Activated CD4-positive, alpha-beta T cell treated with anti-CD3 and anti-CD28 coated beads, Interleukin-2, amount 10 ng/mL, durations not matched to agents 24 days and 14 days (primary cell): ENCODE measurements at places on chromosomes 6 and 20. TPM values are rescaled to one million over a fixed set of nuclear protein-coding genes. Genes with fewer than 3 reads are reported as not detected.

TTK gene
- total RNA-seq, result 21.9 and 22.4 TPM in 2 replicates

SLC16A10 gene
- 4.2 and 5.1 TPM in 2 replicates for total RNA-seq

ANKEF1 gene
- total RNA-seq, result 0.24 and 0.58 TPM in 2 replicates

PRICKLE4 gene
- total RNA-seq, result not detected in 2 replicates

PSMB8 gene
- total RNA-seq, result 342 and 353 TPM in 2 replicates

PROKR2 gene
- not detected in 2 replicates for total RNA-seq

FAM217A gene
- not detected in 2 replicates for total RNA-seq

GHRH gene
- not detected in 2 replicates for total RNA-seq

LAMP5 gene
- not detected in 2 replicates for total RNA-seq

DNA sequence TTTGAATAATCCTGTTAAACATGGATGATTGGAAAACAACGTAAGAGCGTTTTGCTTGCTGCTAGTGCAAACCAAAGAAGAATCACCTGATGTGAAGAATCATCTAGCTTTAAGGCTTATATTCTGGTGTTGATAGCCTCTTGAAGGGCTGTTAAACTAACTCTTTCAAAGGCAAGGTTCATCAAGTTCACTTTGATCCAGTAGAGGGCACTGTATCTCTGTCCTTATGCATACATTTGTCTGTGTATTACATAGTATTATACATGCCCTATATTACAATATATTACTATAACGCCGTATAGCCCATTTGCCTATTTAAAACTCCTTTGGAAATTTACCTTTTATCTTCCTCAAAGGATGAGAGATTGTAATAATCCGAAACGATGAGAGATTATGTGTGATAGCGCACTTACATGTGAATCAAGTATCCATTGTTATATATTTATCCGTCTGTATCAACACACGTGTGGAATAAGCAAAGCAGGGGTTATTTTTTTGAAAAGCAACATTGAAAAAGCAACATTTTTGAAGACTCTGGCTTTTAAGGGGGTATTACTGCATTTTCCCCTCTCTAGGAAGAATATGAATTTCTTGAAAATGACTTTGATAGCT is 50.8 kb upstream of the NRN1 start:
- H3K36me3 ChIP-seq, result no peaks in the 10 kb centered on the region
- peaks cover 21% of the 10 kb centered on the region for H3K27me3 ChIP-seq
- H3K4me1 ChIP-seq, result no peaks in the 10 kb centered on the region
- H3K27ac ChIP-seq, result no peak overlapping the region

DNA sequence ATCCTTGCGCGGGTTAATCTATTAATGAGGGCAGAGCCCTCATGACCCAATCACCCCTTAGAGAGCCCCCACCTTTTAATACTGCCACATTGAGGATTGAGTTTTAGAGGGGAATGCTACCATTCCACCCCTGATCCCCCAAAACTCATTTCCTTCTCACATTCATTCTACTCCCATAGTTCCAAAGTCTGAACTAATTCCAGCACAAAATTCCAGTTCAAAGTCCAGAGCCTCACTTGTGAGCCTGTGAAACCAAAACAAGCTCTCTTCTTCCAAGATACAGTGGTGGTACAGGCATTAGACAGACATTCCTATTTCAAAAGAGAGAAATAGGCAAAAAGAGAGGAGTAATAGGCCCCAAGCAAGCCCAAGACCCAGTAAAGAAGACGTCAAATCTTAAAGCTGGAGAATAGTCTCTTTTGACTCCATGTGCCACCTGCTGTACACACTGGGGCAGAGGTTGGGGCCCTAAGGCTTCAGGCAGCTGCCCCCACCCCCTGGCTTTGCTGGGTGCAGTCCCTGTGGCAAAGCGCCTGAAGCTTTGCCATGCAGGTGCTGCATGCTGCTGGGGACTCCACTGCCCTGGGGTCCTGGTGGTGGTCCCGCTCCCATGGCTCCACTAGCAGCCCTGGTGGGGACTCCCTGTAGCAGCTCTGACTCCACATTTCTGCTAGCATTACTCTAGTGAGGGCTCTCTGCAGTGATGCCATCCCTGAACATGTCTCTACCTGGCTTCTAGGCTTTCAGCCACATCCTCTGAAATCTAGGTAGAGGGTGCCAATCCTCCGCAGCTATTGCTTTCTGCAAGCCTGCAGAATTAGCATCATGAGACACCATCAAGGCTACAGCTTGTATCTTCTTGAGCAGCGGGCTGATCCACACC is 41.3 kb downstream of the RSPH3 start:
- H3K36me3 ChIP-seq, result no peaks in the 10 kb centered on the region
- H3K4me1 ChIP-seq, result peaks cover 8% of the 10 kb centered on the region
- H3K4me3 ChIP-seq, result no peak overlapping the region
- peak; percentile 61 for DNase-seq
- H3K27me3 ChIP-seq, result peaks cover 4% of the 10 kb centered on the region

DNA sequence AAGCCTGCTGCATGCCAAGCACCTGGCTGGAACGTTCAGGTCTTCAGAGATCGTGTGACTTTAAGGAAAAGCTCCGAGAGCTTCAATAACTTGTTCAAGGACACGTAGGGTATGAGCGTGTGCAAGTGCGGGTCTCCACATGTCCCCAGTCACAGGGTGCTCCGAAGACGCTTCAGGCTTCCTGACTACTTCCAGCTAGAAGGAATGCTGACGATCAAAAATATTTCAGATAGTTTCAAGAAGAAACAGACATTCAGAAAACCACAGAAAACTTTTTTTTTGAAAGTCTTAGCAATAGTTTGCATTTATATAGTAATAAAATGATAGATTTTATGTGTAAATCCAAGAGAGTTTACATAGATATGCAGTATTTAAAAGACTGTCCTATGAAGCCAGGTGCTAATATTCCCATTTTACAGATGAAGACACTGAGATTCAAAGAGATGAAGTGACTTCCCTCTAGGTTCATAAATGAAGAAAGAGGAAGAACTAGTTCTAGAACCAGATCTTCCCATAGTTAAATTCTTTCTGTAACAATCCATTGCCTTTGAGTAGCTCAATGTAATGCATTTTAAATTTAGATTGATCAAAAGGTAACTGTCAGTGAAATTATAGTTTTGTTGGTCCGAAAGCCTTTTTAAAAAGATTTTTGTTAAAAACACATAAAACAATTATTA is 247.6 kb downstream of the MYLK4 start:
- H3K36me3 ChIP-seq, result no peaks in the 10 kb centered on the region
- no peak overlapping the region for H3K4me3 ChIP-seq
- DNase-seq, result no peak

GRCh38 chr6:82348130-82348529 is 15.5 kb upstream of the TPBG start:
- H3K4me3 ChIP-seq, result no peak overlapping the region
- no peak overlapping the region for H3K27ac ChIP-seq
- H3K27me3 ChIP-seq, result no peaks in the 10 kb centered on the region
- H3K4me1 ChIP-seq, result no peaks in the 10 kb centered on the region
- no peaks in the 10 kb centered on the region for H3K36me3 ChIP-seq

GRCh38 chr20:31608251-31608945 is 3.3 kb downstream of the ID1 start:
- H3K27ac ChIP-seq, result no peak overlapping the region
- no peaks in the 10 kb centered on the region for H3K36me3 ChIP-seq
- peaks cover 24% of the 10 kb centered on the region for H3K4me1 ChIP-seq
- H3K27me3 ChIP-seq, result peaks cover 49% of the 10 kb centered on the region
- no peak overlapping the region for H3K4me3 ChIP-seq

DNA sequence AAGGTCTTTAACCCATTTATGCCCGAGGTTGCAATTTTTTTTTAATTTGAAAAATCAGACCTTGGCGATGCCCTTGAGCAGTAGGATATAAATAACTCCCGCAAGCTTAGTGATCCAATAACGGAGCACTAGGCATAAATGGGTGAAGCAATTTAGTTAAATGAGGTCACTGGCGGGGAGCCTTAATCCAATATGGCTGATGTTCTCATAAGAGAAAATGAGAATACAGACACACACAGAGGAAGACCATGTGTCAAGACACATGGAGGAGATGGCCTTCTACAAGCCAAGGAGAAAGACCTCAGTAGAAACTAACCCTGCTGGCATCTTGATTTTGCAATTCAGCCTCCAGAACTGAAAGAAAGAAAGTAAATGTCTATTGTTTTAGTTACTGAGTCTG is 735 bp downstream of the SIRPG start:
- H3K27me3 ChIP-seq, result no peaks in the 10 kb centered on the region
- peaks cover 82% of the 10 kb centered on the region for H3K4me1 ChIP-seq
- peak overlapping the region; percentile 94 for H3K4me3 ChIP-seq

GRCh38 chr6:66553441-66553840 is 846.4 kb upstream of the EYS start:
- no peak overlapping the region for H3K27ac ChIP-seq
- H3K36me3 ChIP-seq, result no peaks in the 10 kb centered on the region
- H3K27me3 ChIP-seq, result no peaks in the 10 kb centered on the region
- no peak for DNase-seq

DNA sequence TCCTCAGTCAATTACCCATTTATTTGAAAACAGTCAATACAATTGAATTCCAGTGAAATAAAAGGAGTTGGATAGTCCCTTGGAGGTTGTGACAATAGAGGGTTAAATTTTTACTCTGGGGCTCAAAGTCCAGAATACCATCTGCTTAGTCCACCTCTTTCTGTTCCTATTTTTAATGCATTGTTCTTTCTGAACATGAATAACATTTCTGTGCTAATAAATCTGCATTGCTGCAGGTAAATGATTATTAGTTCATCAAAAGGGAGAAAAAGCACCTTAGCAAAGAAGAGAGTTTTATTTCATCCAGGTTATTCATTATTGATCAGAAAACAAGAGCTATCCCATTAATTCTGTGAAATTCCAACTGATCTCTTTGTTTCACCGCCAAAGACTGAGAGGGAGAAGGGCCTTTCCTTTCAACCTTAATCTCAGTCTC is 166.1 kb upstream of the OLIG3 start:
- H3K27ac ChIP-seq, result no peak overlapping the region
- DNase-seq, result peak; percentile 17
- no peak overlapping the region for H3K4me3 ChIP-seq
- no peaks in the 10 kb centered on the region for H3K36me3 ChIP-seq
- peaks cover 36% of the 10 kb centered on the region for H3K4me1 ChIP-seq

- H3K27ac ChIP-seq, result no peak overlapping the region
- H3K4me1 ChIP-seq, result no peaks in the 10 kb centered on the region
- peaks cover 20% of the 10 kb centered on the region for H3K27me3 ChIP-seq
- DNase-seq, result no peak
Observed at GRCh38 chr6:75762063-75762462, 13.0 kb downstream of the MYO6 start.

- peak overlapping the region; percentile 83 for H3K27ac ChIP-seq
- H3K27me3 ChIP-seq, result peaks cover 12% of the 10 kb centered on the region
- peak; percentile 88 for DNase-seq
- H3K4me3 ChIP-seq, result peak overlapping the region; percentile 50
Observed at GRCh38 chr20:3420211-3420707, 12.8 kb upstream of the DNAAF9 start.

DNA sequence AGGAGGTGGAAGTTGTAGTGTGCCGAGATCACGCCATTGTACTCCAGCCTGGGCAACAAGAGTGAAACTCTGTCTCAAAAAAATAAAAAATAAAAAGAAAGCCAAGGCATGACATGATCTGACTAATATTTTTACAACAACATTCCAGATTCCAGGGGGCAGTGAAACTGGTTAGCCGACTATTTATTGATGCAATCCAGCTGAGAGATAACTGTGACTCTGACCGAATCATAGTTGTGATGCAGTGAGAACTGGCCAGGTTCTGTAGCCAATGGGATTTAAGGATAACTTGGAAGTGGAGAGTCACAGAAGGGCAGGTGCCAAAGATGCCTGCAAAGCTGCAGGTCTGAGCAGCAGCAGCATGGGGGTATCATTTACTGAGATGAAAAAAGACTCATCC is 82.9 kb upstream of the TSHZ2 start:
- H3K4me1 ChIP-seq, result no peaks in the 10 kb centered on the region
- H3K27ac ChIP-seq, result no peak overlapping the region
- no peak overlapping the region for H3K4me3 ChIP-seq
- DNase-seq, result no peak

GRCh38 chr20:2302384-2303060 is 6.7 kb downstream of the TGM3 start:
- H3K4me1 ChIP-seq, result peaks cover 3% of the 10 kb centered on the region
- no peak overlapping the region for H3K4me3 ChIP-seq
- DNase-seq, result no peak
- H3K27me3 ChIP-seq, result peaks cover 5% of the 10 kb centered on the region
- no peak overlapping the region for H3K27ac ChIP-seq
- no peaks in the 10 kb centered on the region for H3K36me3 ChIP-seq

DNA sequence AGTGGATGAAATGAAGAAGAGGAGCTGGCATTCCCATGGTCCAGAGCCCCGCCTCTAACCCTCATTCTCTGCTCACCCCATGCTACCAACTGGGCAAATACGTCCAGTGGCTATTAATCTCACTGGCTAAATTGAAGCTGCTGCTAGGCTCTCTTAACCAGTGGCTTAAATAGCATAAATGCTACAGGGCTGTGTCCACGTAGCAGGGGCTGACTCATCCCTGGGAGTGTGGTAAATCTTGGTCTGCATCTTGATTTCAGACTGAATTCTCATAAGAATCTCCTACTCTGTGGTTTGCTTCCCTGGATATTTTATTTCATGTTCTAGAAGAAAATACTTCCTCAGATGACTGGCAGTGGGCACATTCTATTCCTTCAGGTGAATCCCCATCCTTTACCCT is 193.1 kb upstream of the ARG1 start:
- peaks cover 4% of the 10 kb centered on the region for H3K4me1 ChIP-seq
- H3K27ac ChIP-seq, result no peak overlapping the region
- DNase-seq, result no peak
- H3K4me3 ChIP-seq, result no peak overlapping the region

GRCh38 chr20:9298906-9299305 is 215.5 kb upstream of the LAMP5 start:
- H3K4me3 ChIP-seq, result no peak overlapping the region
- no peak for DNase-seq
- H3K27me3 ChIP-seq, result no peaks in the 10 kb centered on the region

DNA sequence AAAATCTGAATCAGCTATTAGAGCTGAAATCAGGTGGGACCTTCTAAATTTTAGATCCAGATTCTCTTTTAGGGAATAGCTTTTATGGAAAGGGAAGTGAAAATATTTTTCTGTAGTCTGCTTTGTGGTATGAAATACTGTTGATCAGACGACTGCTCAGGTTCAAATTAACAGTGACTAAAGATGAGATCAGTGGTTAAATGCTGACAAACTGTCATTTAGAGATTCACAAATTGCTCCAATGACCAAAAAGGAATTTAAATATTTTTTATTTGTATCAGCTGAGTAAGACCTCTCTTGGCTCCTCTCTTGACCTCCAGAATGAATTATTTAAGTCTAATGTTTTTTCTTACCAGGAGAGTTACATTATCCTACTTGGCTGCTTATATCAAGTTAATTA is 77.3 kb downstream of the KCNQ5 start:
- no peaks in the 10 kb centered on the region for H3K36me3 ChIP-seq
- no peak overlapping the region for H3K4me3 ChIP-seq
- DNase-seq, result no peak

- H3K36me3 ChIP-seq, result no peaks in the 10 kb centered on the region
- DNase-seq, result no peak
- no peak overlapping the region for H3K4me3 ChIP-seq
- no peaks in the 10 kb centered on the region for H3K4me1 ChIP-seq
Observed at GRCh38 chr6:169503422-169504152, 198.2 kb downstream of the WDR27 start.

- H3K27ac ChIP-seq, result no peak overlapping the region
- DNase-seq, result no peak
- H3K27me3 ChIP-seq, result peaks cover 18% of the 10 kb centered on the region
- H3K4me1 ChIP-seq, result peaks cover 2% of the 10 kb centered on the region
Observed at GRCh38 chr6:133705731-133706130, 183.2 kb upstream of the TCF21 start.

- no peaks in the 10 kb centered on the region for H3K36me3 ChIP-seq
- no peaks in the 10 kb centered on the region for H3K27me3 ChIP-seq
- H3K27ac ChIP-seq, result no peak overlapping the region
Observed at GRCh38 chr6:124432620-124433019, 529.6 kb upstream of the RNF217 start.
